HFF-Myc (cell line): ENCODE measurements at places on chromosomes 16 and 17.

DNA sequence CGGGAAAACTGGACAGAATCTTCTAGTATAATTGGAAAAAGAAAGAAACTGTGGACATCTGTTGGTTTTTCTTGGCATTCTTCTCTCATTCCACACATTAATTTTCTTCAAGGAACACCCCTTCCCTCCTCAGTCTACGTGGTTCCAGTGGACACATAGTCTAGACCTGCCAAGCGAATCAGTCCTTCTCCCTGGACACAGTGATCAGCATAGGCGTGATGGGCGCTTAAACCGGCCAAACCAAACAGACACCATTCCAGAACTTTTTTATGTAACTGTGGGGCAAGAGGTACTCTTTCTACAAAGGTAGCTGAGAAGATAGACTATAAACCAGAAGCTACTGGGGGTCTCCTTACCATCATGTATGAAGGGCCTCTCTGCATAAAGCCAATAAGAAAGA lies 121.8 kb upstream of the COX10 start:
- no peak for DNase-seq

GRCh38 chr17:17305281-17305801 lies 2.2 kb downstream of the NT5M start:
- no peak for DNase-seq

- DNase-seq = no peak
Measured at GRCh38 chr17:40312131-40312731, 3.3 kb downstream of the RARA start.

DNA sequence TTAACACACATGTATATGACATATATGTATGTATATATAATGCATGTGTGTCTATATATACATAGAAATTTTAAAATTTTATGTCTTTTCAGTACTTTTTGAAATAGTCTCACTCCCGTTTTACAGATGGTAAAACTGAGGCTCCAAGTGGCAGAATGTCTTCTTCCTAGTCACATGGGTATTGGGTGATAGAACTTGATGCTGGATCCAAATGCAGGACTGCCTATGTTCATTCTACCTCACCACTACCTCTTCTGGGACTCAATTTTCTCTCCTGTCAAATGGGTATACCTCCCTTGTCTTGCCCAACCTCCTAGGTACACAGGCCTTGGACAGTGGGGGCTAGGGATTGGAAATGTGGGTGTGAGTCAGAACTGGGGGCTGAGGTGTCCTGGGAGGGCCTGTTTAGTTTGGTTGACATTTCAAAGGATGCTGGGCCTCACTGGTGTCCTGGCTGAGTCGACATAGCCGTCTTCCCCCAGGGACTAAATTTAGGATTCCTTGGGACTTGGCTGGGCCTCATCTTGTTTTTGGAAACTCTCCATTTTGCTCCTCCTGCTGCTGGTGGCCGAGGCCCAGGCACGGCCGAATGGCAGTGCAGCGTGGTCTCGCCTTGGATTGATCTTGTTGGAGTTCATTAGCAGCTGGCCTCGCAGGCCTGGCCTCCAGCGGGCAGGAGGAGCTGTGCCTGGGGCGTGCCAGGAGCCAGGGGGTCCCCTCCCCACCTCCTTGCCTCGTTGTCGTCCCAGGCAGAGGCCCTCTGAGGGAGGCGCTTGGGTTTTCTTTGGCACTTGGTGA lies 25.9 kb downstream of the NKD1 start:
- DNase-seq = no peak

DNA sequence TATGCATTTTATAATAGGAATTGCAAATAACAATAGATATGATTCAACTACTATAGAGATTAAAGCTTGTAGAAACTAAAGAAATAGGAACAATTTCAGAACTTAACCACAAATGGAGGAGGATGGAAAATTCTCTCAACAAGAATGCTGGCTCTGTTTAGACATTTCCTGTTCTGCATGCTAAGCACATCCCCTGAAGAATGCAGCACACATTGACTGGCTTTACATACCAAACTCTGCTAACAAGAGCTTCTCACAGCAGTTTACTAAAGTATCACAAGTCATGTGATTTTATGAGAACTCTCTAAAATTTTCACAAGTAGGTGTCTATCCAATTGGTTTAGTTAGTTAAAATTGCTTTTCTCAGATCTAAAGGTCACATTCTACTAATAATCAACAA lies 85.2 kb downstream of the SPAG9 start:
- DNase-seq = peak; percentile 31

DNA sequence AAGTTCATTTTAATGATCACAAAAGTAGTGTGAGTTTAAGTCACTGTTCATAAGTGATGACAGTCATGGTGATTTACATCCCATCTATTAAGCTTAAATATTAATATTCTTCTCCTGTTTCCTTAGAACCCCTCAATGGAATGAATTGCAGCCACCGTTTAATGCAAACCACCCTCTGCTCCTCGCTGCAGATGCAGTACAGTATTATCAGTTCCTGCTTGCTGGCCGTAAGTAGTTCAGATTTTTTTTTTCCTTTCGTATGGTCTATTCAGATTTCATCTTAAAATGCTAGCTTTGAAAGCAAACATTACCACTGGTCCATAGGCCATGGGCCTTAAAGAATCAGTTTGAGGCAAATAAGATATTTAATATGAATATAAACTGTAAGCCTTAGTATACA lies 359.0 kb upstream of the TBX2 start:
- no peak for DNase-seq

DNA sequence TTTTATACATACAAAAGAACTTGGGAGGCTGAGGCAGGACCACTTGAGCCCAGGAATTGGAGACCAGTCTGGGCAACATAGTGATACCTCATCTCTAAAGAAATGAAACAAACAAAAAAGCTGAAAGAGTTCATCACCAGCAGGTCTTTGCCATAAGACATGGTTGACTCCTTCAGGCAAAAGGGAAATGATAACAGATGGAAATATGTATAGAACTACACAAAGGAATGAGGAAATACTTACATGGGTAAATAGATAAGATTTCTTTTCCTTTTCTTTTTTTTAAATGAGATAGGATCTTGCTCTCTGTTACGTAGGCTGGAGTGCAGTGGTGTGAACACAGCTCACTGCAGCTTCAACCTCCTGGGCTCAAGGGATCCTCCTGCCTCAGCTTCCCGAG lies 165.3 kb downstream of the PARN start:
- no peak for DNase-seq

DNA sequence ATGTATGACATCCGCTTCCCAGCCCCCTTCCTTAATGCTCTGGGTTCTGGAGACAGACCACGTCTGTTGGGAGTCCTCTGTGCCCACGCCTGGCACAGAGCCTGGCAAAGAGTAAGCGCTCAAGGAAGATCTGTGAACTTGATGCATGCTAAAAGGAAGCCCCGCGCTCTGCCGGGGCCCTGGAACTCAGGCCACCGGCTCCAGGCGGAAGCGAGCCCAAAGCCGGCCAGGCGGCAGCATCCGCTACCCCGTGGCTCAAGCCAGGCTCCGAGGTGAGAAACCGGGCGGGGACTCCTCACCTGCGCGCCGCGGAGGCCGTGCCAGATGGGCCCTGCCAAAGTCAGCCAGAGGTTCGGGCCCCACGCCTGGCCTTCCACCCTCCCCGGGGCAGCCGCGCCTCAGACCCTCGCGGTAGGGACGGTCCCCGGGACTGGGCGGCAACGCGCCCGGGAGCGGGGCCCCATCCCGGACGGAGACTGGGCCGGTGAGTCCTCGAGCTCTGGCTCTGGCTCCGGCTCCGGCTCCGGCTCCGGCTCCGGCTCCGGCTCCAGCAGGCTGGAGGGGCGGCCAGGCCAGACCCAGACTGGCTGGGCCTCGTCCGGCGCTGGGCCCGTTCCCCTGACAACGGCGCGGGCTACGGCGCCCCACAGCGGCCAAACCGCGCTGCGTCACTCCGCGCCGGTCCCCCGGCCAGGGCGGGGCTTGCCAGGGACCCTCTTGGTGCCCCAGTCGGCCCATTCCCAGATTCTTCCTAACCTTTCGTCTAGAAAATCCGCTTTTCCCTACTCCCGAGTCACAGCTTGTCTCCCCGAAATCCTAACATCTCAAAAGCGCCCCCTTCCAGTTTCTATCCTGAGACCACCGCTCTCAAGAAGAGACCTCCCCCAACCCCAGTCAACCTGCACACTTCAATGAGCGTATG lies at the start of gene ZDHHC1:
Gene ZDHHC1 (minus strand): TSS at position 606 of the 922 bp plus-strand sequence. CDS start 8,702 bp downstream, outside the sequence.
- DNase-seq = no peak

DNA sequence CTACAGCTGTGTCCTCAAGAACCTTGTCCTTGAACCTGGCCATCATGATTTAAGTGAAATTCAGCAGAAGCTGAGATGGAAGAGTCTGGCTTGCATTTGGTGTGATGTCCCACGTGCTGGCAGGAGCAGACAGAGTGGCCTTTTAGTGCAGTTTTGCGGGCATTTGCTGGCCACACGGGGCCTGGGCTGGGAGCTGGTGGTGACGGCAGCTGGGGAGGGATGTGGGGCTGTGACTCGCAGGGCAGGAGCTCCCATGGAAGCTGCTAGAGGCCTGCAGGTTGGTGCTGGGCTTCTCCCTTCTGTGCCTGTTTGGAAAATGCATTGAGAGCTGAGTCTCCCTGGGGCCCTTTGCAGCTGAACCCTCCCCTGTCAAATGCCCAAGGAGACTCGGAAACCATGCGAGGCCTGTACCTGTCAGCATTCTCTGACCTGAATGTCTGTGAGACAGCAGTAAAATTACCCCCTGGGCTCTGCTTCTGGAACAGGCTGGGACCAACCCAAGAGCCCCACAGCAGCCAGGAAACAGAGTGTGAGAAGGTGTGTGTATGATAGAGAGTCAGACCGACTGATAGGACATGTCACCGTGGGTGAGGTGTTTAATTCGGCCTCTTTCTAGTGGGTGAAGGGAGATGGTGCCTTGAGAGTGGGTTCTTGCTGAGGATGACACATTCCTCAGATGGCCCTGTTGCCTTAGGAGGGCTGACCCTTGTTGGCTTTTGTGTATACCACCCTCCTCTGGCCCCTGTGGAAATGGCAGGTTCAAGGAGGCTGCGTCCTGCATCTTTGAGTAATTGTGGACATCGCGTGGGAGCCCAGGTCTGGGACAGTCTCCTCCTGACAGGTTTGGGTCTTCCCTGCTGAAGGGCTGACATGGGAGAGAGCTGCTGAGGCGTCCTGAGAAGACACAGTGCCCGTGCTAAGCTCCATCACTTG lies 145.5 kb downstream of the MSI2 start:
- no peak for DNase-seq

GRCh38 chr17:1040216-1040600 lies 43.3 kb downstream of the TIMM22 start:
- DNase-seq = no peak

DNA sequence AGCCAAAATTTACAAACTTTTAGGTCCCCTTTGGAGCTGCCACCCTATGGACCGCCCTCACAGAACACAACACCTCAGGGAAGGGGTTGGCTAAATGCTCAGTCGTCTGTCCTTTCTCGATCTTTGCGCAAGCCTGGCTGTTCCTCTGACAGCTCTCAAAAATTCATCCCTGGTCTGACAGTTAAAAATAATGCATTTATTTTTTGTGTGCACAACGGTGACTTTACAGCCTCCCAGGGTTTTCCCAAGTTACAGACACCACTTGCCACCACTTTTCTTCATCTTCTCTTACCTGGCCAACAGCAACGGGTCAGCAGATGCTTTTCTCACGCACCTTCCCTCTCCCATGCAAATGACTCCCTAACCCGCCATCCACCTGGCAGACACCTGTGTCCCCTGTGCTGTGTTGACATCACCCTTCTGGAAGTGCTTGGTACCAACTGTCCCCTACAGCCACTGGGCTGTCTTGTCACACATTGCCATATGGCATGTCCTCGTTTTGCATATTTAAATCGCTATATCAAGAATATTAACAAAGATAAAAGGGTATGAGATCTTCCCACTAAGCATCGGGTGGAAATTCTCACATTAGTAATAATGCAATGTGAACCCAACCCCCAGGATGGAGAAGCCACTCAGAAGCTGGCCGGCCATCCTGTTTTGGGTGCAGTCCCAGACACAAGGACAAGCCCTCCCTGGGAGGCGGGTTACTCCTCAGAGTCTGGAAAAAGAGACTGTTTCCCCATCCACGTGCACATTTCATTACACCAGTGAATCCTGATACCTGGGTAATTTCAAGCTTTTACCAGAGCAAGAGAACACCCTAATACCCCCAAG lies 187.0 kb downstream of the ZFHX3 start:
- DNase-seq = no peak

DNA sequence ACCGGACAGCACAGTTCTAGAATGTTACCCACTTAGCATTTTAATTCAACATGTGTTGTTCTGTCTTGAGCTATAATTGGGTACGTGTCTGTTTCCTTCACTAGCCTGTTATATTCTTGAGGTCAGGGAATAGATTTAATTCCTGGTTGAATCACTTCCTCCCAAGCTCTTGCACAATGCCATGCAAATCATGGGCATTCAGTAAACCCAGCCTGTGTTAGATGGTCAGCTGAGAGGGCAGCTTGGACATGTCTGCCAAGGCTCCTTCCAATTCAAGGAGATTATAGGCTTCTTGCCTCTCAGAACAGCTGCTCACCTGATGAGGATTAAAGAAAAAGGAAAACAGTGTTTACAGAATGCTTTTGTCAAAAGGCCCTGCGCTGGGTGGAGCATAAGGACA lies 12.6 kb downstream of the C1QTNF1 start:
- peak; percentile 76 for DNase-seq

- DNase-seq = no peak
Measured at GRCh38 chr17:58253082-58253481, 14.7 kb downstream of the LPO start.

- no peak for DNase-seq
Measured at GRCh38 chr16:1707193-1707790, 1.3 kb downstream of the MAPK8IP3 start.

- DNase-seq = no peak
Measured at GRCh38 chr17:29566473-29567303, at the start of gene ABHD15. Gene ABHD15, minus strand, starts transcription at chr17:29567037. Its CDS starts 71 bp downstream, at chr17:29566966.

- no peak for DNase-seq
Measured at GRCh38 chr17:29622337-29623282, at the start of gene CORO6. Gene CORO6, minus strand, starts transcription at chr17:29622912. Its CDS starts 1,491 bp downstream, at chr17:29621421.

- no peak for DNase-seq
Measured at GRCh38 chr17:57636274-57636673, 108.8 kb downstream of the CCDC182 start.

- DNase-seq = no peak
Measured at GRCh38 chr16:3618769-3619141, 7.3 kb upstream of the SLX4 start.

- DNase-seq = no peak
Measured at GRCh38 chr17:1485423-1486376, 6.8 kb downstream of the MYO1C start.

GRCh38 chr17:53655591-53655990 lies 167.1 kb upstream of the KIF2B start:
- no peak for DNase-seq

DNA sequence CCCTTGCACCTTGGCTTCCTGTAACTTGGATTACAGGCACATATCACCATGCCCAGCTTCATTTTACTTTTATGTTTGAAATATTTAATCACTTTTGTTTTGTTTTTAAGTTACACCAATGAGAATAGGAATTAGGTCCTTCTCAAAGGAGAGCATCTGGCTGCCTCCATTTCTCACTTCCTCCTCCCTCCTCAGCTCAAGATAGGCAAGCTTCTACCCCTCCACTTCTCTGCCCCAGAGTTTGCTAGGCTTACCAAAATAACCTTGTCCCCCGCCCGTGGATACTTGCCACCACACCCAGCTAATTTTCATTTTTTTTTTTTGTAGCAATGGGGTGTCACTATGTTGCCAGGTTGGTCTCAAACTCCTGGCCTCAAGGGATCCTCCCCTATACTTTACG lies 17.9 kb downstream of the GABARAPL2 start:
- no peak for DNase-seq
